ENCODE measurements at places on chromosomes 4 and X.

DNA sequence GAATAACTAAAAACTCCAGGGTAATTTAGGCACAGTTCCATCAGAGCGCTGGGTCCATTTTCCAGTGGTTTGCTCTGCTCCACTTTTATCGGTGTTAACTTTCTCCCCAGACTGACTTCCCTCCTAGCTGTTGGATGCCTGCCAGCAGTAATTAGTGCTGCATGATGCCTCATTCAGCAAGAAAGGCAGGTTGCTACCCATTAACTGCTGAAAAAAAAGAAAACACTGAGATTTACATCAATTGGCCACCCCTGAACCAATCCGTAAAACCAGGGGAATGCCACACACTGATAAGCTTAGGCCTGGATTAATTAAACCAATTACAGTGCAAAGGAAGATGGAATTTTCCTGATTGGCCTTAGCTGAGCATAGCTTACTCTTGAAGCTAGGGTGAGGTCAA lies 182.4 kb upstream of the CXXC4 start:
- DNase-seq, result no peak

DNA sequence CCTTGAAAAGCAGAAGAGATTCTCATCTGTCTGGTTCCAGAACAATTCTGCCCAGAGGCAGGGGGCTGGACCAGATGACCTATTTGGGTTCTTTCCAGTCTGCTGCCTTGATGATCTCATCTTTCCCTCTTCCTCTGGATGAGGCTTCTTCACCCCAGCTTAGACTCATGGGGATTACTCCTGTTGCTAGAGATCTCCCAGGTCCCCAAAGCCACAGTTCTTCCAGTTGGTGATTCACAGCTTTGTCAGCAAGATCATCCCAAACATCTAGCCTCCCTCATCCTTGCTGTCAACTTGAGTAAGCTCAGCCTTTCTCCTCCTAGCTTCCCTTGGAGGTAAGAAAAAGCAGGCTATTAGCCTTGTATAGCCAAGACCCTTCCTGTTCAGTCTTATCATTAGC lies 64.2 kb upstream of the PJA1 start:
- no peak for DNase-seq

DNA sequence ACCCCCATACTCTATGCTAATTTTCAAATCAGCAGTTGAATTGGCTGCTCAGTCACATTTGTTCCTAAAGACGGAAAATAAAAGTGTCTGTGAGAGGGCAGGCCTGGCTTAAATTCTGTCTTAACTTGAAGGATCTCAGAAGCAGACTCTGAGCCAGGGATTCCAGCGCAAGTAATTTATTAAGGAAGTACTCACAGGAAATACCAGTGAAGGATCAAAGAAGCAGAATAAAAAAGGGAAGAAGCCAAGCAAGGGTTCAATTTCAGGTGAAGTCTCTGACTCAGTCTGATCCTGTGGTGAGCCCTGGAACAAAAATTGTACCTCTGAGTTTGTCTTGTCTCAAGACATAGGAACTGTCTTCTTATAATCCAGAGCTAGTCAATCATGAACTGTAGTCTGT lies 52.2 kb downstream of the IL1RAPL1 start:
- no peak for DNase-seq

DNA sequence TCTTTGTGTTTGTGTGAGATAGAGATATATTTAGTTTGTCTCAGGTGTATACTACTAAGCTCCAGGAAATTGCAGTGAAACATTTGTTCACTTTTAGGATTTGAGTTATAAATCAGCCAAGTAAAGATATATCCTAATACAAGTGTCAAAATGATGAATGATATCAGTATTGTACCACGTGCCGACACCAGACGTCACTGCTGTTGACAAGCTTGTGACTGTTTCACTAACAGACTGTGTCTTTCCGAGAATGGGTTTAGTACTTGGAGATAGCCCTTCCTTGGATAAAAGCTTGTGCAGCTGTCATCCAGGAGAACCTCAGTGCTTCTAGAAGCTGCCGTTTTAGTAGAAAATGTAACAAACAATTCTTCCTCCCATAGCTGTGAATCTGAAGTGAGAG lies 343.3 kb downstream of the FBXO8 start:
- DNase-seq, result no peak

DNA sequence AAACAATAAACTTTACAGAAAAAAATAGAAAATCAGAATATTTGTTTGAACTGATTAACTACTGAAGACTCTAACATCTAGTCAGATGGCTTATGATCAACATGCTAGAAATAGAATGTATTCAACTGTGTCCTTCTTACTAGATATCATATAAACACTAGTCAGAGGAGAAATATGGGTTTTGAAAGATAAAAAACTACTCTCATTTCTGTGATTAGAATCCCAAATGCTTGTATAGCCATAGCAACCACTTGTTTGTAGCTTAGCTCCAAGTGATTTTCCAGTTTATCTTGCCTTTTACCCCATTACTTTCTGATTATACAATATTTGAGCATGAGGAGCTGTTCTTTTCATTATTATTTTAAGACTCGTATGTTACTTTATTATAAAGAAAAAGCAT lies 31.2 kb downstream of the USP38 start:
- no peak for DNase-seq

DNA sequence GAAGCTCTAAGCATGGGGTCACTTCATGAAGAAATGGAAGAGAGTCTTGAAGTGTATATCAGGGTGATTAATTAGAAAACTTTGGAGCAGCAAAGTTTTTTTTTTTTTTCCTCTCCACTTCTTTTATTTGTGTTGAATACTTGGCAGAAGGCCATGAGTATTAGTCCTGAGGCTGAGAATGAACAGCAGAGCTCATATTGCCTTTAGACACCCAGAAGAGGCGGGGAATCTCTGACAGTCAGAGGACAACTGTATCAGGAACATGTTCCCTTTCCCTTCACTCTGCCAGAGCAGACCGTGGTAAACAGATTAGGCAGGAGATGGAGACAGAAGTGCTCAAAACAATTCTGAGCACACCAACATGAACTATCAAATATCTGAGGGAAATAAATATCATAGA lies 300.9 kb downstream of the FAM47A start:
- no peak for DNase-seq

DNA sequence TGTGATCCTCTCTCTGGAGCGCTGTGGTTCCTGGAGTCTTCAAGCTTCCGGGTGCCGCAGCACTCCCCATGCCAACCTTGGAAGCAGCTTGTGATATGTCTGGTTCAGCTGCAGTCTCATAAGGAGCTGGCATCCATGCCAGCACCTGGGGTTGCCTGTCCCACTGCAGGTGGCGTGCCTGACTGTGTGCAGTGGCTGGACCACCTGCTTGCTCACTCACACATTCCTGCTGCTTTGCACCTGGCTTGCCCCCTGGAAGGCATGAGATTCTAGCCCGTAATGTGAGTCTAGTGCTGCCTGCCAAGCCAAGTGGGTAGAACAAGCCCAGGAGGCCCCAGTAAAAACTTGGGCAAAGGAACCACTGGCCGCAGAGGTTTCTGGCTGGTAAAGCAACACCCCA lies 687.2 kb upstream of the AADAT start:
- no peak for DNase-seq

GRCh38 chrX:132855780-132856341 lies 102.6 kb downstream of the HS6ST2 start:
- no peak for DNase-seq

GRCh38 chr4:93764639-93765246 lies 63.8 kb upstream of the ATOH1 start:
- no peak for DNase-seq

DNA sequence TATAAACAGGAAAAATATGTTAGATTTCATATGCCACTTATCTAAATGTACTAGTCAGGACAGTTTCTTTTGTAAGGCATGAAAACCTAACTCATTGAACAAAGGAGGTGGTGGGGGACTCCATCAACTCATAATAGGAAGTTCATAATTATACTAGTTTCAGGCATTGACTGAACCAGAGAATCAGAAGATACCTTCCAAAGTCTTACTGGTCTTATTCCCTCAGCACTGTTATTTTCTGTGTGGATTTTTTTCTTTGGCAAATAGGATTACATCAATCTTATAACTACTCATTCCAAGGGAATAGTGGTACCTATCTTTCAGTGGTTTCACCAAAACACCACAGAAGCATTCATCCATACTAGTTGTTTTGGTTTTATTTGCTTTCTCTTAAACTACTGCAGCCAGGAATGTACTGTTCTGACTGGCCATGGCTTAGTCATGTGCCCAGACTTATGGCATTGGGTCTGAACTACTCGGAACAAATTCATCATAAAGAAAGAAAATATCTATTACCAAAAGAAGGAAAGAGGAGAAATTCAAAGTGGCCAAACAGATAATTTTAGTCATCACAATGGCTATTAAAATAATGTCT lies 273.9 kb downstream of the ARAP2 start:
- DNase-seq, result no peak

GRCh38 chrX:150907474-150907873 lies 9.0 kb upstream of the CD99L2 start:
- DNase-seq, result no peak

DNA sequence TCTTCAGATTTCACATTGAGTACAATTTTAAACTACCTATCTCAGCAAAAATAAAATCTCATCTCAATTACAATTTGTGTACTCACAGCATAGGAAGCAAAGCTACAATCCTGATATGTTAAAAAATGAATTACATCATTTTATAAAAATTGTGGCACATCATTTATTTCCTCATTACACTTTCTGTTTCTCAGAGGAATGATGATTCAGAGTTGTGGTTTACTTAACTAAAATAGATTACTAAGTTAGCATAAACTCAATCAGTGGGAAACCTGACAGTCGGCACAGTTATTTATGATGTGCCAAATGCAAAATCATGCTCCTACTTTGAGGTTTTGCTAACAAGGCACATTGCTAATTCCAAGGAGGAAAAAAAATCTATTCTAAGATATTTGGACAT lies 325.0 kb downstream of the FBXO8 start:
- DNase-seq, result no peak

DNA sequence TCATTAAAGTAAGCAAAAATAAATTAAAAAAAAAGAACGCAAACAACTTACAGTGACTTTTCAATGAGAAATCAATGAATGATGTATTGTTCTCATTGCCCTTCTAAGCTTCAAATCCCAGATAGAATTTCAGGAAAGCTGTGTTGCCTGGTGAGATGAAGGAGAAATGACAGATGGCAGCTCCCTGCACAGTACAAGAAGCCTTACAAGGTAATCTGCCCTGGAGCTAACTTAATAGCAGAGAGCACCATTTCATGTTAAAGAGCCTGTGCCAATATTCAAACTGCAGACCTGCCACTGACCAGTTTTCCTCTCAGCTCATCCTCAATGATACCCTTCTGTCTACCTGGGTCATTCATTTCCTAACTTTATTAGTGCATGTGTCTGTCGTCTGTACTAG lies 54.0 kb downstream of the GC start:
- no peak for DNase-seq
